ENCODE measurements at places on chromosomes 4 and X.

DNA sequence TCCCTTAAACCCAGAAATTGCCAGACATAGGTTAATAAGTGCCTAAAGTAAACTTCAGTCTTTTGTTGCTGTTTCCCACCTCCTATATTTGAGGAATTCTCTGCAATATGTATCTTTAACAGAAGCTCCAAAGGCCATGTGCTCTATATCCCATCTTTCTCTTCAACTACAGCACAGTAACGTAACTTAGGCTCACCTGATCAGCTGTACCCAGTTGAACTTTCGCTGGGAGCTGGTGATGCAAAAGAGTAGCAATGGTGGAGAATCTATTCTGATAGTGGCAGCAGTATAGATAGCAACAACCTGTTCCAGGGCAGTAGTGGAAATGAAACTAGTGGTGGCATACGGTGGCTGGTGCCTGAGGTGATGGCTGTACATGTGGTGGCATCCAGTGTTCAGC lies 33.2 kb upstream of the YTHDC1 start:
- no peak for DNase-seq

DNA sequence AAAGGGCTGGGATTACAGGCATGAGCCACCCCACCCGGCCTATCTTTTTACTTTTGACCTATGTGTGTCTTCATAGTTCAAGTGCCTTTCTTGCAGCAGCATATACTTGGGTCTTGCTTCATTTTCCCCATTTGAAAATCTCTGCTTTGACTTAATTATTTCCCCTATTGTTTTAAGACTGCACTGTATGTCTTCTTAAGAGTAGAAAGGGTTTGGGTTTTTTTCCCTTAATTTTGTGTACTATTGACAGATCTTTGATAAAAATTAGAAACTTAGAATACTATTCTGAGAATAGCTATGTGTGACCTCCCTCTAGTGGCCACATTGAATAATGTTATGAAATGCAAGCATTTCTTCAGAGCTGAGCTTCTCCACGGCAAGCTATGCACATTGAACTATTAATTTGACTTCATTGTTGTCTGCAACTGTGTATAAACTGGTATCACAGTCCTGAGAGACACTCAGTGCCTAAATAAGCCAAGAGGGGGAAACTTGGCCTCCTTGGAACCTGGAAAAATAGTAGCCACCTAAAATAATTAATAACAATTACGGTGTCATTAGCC lies 8.7 kb upstream of the SLC25A4 start:
- no peak for DNase-seq

DNA sequence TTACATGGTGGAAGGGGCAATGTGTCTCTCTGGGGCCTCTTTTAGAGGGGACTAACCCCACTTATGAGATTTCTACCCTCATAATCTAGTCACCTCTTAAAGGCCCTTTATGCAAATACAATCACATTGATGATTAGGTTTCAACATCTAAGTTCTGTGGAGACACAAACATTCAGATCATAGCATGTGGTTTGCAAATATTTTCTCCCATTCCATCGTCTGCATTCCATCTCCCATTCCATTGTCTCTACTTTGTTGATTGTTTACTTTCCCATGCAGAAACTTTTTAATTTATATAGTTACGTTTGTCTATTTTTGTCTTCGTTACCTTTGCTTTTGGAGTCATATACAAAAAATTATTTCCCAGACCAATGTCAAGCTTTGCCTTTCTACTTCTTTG lies 927.5 kb upstream of the INTU start:
- no peak for DNase-seq

- DNase-seq: no peak
These were observed 185.8 kb downstream of the APBB2 start for GRCh38 chr4:41028392-41029076.

DNA sequence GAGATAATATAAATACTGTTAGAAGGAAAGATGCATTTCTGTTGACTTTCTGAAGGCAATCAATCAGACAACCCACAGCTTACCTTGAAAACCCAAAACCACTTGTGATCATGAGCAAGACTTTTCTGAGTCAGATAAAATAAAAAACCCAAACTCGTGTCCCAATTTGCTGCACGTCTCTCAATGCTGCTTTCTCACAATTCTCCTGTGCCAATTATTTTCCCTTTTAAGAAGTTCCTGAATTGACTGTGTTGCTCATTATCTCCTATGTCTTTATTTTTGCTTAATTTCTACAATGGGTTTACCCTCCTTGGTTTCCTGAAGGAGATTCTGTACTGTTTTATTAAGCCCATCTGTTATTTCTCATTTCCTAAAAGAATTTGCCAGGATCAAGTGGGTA lies 1891.9 kb upstream of the PCDH10 start:
- DNase-seq: no peak

DNA sequence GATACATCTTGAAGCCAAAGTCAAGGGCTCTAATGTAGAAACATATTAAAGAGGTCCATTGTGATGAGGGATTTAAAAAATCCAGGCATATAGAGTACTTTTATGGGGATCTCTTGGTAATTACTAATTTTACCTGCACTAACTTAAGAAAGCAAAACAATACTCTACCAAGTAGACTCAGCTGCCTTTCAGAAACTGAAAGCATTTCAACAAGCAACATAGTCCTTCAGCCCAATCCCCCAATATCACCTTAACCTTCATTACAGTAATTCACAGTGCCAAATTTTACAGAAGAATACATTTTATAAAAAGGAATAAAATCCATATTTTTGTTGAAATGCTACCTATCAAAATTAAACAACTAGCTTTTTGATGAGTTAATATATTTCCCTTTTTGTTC lies 422.9 kb downstream of the DTHD1 start:
- no peak for DNase-seq

GRCh38 chrX:119758731-119759247 lies 401 bp downstream of the SOWAHD start:
- DNase-seq: no peak

- DNase-seq: no peak
These were observed 329.3 kb downstream of the GBA3 start for GRCh38 chr4:23022032-23022431.

- DNase-seq: no peak
These were observed 104.7 kb upstream of the GPM6A start for GRCh38 chr4:175916626-175917351.

GRCh38 chr4:123300222-123301039 lies 96.2 kb upstream of the SPRY1 start:
- DNase-seq: no peak

GRCh38 chr4:81566161-81566591 lies 94.5 kb upstream of the RASGEF1B start:
- DNase-seq: no peak

- DNase-seq: no peak
These were observed 326.9 kb upstream of the SLIT2 start for GRCh38 chr4:19924761-19925160.

- no peak for DNase-seq
These were observed at the start of gene EDA2R for GRCh38 chrX:66638591-66639500. Gene EDA2R (minus strand): TSS chrX:66639078. CDS start chrX:66616020, 23,058 bp downstream.

DNA sequence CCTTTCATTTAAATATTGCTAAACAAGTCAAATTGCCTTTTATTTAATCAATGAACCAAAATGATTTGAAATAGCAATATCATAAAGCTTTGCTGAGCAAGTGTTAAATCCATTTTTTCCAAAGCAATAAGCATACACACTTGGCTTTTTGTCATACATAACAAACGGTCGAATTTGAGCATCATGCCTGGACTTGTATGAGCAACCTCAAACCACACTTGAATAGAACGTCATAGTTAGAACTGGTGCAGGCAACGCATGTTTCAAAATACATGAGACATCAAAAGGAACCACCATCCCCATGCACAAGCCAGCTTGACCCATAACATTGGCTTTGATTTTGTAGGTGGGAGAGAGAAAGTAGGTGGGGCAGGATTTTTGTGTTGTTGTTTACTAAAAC lies 812.3 kb upstream of the FRG1 start:
- DNase-seq: no peak

DNA sequence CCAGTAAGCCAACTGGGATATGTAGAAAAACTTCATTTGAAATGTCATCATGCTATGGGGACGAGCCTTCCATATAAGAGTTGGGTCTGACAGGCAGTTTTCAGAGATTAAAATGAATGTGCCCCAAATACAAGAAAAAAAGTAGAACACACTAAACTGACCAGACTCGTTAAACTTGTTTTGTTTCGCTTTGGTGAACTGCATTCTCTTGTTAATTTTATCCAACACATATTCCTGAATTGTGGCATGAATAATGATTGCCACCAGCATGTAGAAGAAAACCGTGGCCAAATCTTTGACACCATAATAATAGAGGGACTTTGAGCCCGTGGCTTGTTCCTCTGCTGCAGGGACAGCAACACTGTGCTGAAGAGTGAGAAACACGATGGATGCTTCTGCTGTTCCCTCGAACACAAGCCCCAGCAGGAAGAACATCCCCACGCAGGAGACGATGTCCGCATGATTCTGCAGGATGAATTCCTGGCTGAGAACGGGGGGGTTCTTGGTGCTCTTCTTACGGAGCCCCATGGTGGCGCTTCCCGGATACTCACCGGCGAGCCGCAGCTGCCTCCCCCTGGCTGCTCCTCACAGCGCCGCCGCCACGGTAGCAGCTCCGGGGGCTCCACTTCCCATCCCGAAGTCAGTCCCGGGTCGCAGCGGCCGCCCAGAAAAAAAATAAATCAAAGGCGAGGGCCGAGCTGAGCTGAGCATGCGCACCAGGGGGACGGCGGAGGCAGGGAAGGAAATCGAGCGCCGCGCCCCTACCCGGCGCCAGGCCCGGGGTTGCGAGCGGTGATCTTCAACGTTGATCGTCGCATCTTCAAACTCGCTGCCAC lies at the start of gene TRAM1L1:
TRAM1L1 (minus strand) TSS at position 711 of the 836 bp plus-strand sequence; CDS start at position 528, 183 bp downstream.
- peak; percentile 45 for DNase-seq

DNA sequence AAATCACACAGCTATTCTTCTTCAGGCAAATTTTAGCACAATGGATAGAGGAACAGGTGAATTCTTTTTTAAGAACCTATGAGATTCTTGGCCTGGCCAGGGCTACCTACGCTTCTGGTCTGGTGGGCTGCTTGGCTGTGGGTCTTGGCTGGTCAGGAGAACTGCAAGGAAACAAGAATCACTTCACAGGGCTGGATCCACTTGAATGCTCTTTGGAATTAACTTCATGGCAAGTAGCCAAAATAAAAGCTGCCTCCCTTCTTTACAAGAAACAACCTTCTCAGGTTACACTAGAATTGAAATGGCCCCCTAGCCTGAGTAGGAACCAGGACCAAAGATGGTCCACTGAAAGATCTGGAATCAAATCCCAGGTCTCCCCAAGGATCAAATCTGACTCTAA lies 519.1 kb downstream of the IQCM start:
- no peak for DNase-seq

GRCh38 chr4:55927803-55928437 lies 20.8 kb upstream of the CEP135 start:
- DNase-seq: no peak

- DNase-seq: peak; percentile 4
These were observed 24.2 kb downstream of the NKX1-1 start for GRCh38 chr4:1381944-1382541.

DNA sequence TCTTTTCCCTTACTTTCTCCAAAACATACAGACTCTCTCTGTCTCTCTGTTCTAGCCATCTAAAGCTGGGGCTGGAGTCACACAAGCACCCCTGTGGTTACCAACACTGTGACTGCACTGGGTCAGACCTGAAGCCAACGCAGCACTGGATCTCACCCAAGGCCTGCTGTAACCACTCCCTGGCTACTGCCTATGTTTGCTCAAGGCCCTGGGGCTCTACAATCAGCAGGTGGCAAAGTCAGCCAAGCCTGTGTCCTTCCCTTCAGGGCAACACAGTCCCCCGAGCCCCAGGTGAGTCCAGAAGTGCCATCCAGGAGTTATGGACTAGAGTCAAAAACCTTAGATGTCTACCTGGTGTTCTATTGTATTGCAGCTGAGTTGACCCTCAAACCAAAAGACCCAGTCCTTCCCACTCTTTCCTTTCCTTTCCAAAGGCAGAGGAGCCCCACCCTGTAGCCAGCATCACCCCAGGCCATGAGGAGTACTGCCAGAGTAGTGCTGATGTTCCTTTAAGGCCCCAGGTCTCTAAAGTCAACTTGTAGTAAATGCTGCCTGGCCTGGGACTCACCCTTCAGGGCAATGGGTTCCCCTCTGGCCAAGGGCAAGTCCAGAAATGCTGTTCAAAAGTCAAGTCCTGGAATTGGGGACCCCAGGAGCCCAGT lies 58.8 kb upstream of the RAP2C start:
- no peak for DNase-seq

- DNase-seq: no peak
These were observed 34.3 kb downstream of the MECP2 start for GRCh38 chrX:154063234-154063633.

DNA sequence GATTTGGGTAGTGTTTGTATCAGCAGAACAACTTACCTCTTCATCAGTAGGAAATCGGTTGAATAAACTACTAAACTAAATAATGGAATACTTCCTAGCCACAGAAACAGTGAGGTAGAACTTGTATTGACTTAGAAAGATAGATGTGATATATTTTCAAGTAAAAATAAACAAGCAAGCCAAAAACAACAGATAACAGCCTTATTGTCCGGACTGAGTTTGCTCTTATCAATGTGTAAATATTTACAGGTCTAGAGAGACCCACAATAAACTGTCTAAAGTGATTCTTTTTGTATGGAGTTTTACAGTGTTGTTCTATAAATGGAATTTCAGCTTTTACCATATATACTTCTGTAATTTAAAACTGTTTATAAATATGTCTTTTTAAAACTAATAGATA lies 721.8 kb downstream of the ADGRL3 start:
- no peak for DNase-seq

DNA sequence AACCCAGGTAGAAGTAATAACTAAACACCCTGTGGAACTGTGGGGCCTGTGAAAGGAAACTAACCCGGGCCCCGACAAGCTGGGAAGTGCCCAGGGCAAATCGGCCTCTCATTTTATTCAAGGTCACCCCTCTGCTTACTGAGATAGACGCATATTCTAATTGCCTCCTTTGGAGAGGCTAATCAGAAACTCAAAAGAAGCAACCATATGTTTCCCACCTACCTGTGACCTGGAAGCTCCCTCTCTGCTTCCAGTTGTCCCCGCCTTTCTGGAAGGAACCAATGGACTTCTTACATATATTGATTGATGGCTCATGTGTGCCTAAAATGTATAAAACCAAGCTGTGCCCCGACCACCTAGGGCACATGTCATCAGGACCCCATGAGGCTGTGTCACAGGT lies 23.1 kb upstream of the DHRSX start:
- no peak for DNase-seq

DNA sequence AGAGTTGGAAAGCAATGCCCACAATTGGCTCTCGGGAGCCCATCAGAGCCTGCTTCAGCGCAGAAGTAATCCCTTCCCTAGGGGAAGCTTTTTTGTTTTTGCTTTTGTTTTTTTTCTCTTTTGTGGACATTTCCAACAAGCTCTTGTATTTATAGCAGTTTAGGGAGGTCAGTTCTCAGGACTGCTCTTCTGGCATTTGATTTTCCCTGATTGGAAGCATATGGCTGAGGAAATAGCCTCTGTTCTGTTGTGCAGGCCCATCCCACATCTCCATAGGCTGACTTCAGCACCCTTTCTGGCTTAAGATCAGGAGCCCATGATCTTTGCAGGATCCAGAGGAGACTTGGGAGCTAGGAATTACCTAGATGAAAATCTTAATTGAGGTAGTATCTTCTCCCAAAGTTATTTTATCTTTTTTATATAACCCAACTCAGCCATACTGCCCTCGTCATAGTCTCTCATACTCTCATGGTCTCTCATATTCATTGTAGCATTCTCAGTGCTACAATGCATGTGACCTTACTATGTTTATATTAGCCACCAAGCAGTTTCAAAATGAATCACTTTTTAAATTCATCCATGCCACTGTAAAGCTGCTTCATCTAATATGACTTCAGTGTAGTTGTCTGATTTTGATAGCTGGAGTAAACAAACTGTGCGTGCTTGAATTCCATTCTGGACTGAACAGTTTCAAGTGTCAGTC lies 16.7 kb downstream of the PAGE4 start:
- DNase-seq: no peak

All from heart right ventricle (tissue), 16 donors.